Stimulated activated CD4-positive, alpha-beta T cell treated with anti-CD3 and anti-CD28 coated beads, TNF-alpha, amount 100 ng/mL, for 48 hours (primary cell): ENCODE measurements at places on chromosomes 13 and 19.

DNA sequence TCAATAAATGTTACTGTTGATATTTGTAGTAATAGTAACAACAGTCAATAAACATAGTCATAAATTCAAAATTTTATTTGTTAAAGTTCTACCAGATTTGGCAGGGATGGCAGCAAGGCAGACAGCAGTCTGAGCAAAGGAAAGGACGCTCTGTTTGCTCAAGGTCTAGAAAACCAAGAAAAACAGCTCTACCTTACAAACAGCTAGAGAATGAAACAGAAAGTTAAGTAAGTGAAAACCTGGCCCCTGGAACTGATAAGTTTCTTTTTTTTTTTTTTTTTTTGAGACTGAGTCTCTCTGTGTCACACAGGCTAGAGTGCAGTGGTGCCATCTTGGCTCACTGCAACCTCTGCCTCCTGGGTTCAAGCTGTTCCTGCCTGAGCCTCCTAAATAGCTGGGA lies 27.9 kb downstream of the ENOX1 start:
- DNase-seq: no peak

DNA sequence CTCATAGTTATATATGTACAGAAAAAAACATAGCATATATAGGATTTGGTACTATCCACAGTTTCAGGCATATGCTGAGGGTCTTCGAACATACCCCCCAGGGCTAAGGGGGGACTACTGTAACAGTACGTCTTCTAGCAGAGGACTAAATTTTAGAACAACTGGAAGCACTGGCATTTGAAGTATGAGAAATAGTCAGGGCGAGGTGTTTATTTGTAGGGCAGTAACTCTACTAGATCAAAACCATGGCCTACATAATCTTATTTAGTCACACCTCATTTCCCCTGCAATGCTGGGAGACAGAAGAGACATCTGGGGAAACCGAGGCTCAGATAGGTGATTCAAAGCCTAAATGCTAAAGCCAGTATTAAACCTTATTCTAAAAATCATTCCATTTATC lies 245.6 kb downstream of the DCT start:
- no peak for DNase-seq

- DNase-seq: no peak
These were observed 7.1 kb downstream of the UBE2S start for GRCh38 chr19:55400281-55401087.

GRCh38 chr13:73697166-73697565 lies 437.0 kb downstream of the KLF12 start:
- DNase-seq: no peak

GRCh38 chr13:22240716-22241115 lies 569.8 kb downstream of the FGF9 start:
- DNase-seq: no peak

GRCh38 chr13:25882466-25883357 lies 169.1 kb downstream of the SHISA2 start:
- no peak for DNase-seq

DNA sequence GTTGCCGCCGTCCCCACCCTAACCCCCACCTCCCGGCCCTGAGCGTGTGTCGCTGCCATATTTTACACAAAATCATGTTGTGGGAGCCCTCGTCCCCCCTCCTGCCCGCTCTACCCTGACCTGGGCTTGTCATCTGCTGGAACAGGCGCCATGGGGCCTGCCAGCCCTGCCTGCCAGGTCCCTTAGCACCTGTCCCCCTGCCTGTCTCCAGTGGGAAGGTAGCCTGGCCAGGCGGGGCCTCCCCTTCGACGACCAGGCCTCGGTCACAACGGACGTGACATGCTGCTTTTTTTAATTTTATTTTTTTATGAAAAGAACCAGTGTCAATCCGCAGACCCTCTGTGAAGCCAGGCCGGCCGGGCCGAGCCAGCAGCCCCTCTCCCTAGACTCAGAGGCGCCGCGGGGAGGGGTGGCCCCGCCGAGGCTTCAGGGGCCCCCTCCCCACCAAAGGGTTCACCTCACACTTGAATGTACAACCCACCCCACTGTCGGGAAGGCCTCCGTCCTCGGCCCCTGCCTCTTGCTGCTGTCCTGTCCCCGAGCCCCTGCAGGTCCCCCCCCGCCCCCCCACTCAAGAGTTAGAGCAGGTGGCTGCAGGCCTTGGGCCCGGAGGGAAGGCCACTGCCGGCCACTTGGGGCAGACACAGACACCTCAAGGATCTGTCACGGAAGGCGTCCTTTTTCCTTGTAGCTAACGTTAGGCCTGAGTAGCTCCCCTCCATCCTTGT lies 6.4 kb downstream of the YIPF2 start:
- DNase-seq: no peak

DNA sequence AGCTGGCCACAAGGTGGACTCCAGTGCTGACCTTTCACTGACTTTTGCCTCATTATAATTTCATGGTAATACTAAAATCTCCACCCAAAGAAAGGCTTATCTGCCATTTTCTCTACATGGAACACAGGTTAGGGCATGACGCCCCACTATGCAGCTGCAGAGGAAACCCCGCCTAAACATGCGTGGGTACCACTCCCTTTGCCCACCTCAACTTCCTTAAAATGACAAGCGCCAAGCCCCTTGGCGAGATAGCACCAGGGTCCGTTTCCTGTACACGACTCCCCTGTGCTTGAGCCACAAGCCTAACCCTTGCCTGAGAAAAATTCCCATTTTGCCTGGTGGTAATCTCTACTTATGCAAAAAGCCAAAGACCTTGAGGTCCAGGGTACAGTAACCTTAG lies 36.0 kb upstream of the PABPC3 start:
- DNase-seq: no peak

DNA sequence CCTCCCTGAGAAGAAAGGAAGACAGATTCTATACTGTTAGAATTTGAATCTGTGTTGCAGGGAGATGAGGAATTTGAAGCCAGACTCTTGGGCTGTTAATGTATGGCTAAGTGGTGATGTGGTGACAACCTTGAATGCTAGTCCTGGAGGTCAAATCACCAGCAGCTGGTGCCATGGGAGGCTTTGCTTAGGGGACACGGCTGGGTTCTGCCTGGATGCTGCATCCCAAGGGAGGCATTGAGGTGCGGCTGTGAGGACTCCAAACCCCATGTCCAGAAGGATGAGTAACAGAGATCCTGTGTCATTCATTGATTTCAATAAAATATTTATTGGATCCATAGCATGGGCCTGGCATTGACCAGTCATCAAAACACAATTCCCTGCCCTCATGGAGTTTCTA lies 42.3 kb downstream of the RFX2 start:
- DNase-seq: no peak

GRCh38 chr13:44395976-44396694 lies 22.5 kb downstream of the SERP2 start:
- no peak for DNase-seq

DNA sequence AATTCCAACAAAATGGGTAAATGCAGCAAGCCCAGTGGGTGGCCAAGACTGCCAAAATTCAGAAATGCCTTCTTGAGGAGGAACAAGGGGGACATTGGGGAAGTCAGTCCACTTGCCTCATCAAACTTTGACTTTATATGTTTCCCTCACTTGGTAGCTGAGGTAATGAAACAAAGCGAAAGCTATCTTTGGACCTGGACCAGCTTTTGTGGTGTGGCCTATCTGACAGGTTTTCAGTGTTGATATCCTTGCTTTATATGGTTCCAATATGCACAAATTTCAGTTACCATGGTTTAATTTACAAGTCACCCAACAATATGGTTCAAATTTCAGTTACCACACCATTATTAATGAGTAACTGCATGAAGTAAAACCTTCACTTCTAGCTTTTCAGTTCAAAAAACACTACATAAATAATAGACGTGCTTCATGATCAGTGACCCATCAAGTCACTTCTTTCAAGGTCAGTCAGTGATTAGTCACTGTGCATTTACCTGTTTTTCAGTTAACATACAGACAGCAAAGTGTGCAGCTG lies 17.7 kb upstream of the POU4F1 start:
- no peak for DNase-seq

- DNase-seq: no peak
These were observed 2.7 kb downstream of the CYP4F3 start for GRCh38 chr19:15643387-15643786.

- DNase-seq: peak; percentile 21
These were observed 6.5 kb upstream of the LIPE start for GRCh38 chr19:42433503-42434260.

DNA sequence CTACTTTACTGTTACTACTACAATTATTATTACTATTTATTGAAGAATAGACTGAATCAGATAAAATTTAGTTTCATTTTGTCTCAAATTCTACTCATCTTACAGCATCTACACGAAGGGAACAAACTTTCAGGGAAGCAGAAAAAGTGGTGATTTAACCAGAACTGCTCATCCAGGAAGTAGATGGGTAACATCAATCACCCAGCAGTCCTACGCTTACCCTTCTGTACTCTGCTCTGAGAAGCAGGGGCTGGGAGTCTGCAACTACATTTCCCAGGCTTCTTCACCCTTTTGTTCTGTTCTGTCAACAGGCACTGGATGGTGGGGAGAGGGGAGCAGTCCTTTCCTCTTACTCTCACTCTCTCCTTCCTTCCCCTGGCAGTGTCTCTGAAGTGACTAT lies 31.4 kb upstream of the GGACT start:
- no peak for DNase-seq

GRCh38 chr19:3119693-3120380 lies 16.0 kb upstream of the GNA15 start:
- DNase-seq: no peak

DNA sequence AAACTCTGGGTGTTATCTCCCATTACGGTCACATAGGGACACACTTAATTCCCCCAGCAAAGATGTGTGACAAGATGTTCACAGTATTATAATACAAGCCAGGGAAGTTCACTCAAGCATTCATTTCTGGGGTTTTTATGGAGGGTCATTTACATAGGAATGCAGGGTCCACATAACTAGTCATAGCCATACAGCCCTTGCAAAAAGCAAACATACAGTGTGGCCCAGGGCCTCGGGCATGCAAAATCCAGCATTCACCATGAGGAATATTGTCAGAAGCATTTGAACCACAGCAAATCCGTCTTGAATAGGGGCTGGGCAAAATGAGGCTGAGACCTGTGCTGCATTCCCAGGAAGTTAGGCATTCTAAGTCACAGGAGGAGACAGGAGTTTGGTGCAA lies 13.0 kb upstream of the ZNF460 start:
- DNase-seq: no peak

DNA sequence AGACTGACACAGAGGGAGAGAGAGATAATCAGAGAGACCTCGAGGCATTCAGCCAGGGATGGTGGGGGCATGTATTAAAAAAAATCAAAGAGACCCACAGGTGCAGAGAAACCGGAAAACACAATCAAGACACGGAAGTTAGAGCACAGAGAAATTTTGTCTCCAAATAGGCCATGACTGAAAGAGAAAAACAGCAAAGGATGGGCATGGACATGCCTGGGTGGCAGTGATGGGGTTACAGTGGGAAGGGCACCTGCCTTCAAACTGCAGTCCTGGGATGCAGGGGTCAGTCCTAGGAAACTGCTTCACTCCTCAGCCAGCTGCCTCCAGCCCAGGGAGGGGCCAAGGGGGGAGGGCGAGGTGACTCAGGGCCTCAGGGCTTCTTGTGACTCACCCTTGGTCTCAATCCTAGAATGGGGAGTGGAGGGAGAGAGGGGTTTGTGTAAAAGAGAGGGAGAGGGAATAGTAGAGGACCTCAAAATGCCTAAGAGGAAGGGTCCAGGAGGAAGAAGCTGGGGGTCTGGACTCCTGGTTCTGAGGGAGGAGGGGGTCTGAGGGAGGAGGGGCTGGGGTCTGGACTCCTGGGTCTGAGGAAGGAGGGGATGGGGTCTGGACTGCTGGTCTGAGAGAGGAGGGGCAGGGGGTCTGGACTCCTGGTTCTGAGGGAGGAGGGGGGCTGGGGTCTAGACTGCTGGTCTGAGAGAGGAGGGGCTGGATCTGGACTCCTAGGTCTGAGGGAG lies 3.6 kb upstream of the KCNN4 start:
- no peak for DNase-seq

DNA sequence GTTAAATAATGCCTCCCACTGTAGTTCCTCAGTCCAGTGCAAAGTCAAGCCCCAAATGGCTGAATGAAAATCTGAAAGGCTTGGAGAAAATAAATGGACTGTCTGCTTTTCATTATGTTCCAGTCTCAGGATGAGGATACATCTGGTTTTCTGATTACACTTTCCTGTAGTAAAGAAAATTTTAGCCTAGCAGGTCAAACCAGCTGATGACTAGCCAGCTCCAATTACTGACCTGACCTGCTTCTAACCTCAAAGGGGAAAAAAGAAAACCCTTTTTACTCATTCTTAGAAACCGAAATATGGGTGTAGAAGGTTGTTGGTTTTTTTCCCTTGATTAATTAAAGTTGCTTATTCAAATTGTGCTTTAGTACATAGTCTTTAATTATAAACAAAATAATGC lies 418.4 kb downstream of the EFNB2 start:
- no peak for DNase-seq

DNA sequence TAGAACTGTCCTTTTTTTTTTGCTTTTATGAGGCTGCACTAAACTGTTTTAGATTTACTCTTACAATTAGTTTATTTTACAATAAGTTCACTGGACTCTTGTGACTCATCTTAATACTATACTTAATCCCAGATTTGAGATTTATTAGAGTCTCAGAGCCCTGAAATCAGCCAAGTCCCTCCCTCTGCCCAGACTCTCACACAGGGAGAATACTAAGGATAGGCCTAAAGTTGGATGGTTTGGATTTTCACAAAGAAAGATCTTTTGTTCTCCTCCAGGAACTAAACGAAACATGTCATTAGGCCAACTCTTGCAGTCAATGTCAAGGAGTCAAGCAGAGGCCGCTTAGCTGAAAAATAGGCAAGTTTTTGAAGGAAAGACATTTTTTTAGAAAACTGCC lies 42.7 kb upstream of the MIR17HG start:
- no peak for DNase-seq

DNA sequence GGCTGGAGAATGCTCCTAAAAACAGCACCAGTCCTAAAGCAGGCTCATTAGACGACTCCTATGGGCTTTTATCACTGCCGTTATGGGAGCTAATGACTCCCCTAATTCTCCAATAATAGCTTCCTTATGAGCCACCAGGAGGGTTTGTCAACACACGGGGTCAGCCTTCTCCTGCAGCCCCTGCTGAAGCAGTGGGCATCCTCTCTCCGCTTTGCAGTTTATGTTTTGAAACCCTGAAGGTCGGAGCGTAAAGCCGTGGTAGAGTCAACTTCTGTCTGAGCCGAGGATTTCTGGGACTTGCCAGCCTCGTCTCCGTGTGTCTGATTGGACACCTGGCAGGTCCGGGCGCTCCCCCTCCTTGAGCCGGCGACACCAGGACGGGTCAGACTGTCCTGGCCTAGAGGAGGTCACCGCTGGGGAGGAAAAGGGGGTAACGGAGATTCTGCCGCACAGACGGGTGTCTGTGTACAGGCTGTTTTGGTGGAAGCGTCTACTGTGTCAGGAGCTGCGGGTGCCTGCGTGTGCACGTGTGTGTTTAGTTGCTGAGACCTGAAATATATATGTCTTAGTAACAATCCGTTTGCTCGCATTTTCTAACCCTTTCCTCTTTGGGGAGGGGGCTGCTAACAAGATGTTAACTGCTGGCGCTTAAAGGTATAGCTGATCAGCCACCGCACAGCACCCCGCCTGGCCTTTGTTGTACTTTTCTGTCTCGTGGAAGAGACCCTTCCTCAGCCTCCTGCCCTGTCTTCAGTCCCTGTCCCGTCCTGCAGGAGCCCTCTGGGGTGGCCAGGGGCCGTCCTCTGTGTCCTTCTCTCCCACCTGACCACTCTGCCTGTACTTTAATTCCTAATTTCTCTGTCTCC lies 1.9 kb downstream of the KDM4B start:
- DNase-seq: no peak
